ENCODE measurements at places on chromosomes 16 and 17. TPM values are rescaled to one million over a fixed set of nuclear protein-coding genes. Genes with fewer than 3 reads are reported as not detected.

Gene SOCS1
- 7.3 TPM for total RNA-seq

- no peak for DNase-seq
Measured at GRCh38 chr17:18117982-18118975, 9.7 kb downstream of the MYO15A start.

Gene NUDT7
- total RNA-seq, result 10.8 TPM

Gene KRT24
- not detected for total RNA-seq

Gene SMG1
- 69.7 TPM for total RNA-seq

DNA sequence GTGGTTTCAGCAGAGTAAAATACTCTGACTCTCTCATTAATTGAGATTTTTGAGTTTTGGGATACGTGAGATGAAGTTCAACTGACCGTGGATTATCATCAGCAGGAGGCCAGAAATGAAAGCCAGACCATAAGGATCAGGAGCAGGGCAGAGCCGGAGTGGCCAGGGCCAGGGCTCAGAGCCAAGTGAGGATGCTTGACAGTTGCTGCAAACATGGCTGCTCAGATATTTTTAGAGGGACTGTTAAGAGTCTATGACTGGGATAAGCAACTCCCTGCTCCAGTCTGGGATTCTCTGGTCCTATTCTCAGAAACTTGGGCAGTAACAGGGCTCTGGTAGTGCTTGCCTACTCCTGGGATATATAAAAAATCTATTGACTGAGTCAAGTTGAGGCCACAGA is 17.6 kb upstream of the CDH13 start:
- DNase-seq, result no peak

DNA sequence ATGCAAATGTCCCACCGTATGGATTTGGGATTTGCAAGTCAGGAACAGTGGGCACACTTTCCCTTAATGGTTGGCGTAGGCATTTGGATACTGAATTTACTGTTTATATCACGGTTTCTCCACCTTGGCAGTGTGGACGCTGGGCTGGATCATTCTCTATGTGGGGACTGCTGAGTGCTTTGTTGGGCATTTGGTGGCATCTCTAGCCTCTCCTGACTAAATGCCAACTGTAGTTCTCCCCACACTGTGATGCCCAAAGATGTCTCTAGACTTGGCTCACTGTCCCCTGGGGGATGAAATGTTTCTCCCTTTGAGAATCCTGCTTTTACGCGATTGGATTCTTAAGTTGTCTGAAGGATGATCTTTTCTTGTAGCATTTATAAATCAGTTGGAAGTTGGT is 49.0 kb downstream of the RBFOX1 start:
- DNase-seq, result no peak

Gene MT1A
- total RNA-seq, result not detected

DNA sequence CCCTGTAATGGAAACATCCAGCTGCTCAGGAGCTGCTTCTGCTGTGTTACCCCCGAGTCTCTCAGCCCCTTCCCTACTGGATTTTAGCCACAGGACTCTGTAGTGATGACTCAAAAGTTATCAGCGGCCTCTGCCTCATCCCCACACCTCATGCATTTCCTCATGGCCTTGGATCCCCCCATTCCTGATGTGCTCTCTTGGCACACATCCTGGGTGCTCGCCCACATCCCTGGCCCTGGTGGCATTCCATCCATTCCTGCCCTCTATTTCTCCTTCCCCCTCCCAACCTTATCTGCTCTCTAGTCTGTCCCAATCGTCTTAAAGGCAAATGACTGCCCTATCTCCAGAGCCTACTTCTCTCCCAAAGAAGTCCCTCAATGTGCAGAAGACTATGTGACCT is 24.6 kb downstream of the MARF1 start:
- DNase-seq, result no peak

DNA sequence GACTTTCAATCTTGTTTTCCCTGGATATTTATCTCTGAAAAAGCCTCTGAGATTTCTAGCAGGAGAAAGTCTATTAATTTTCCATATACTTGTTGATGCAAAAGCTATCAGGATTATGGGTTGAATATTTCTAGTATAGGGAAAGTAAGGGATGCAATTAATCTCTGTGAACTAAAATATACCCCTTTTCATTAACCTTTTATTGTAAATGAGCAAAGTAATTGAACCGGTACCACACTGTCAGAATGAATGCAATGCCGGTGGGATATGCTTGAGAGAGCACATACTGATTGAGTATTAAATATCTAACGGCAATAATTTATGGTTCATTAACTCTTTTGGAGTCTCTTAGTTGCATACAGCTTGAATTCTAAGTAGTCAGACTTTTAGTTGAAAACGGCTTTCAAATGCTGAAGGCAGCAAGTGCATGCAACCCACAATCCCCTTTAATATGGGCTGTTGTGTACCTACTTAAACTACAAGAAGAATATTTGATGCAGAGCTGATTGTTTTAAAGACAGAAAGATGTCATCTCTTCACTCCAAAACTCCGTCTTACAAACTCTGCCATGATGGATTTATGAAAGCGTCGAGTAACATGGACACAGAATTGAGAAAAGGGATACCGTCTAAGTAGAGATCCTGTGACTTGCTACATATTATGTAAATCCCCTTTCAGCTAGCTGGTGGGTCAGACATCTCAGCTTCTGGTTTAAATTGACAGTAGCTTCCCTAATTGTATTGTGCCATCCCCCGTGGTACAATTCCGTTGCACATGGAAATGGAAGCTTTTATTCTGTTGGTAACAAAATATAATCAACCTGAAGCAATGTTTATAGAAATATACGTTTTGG is 141.3 kb upstream of the CDH8 start:
- peak; percentile 19 for DNase-seq

DNA sequence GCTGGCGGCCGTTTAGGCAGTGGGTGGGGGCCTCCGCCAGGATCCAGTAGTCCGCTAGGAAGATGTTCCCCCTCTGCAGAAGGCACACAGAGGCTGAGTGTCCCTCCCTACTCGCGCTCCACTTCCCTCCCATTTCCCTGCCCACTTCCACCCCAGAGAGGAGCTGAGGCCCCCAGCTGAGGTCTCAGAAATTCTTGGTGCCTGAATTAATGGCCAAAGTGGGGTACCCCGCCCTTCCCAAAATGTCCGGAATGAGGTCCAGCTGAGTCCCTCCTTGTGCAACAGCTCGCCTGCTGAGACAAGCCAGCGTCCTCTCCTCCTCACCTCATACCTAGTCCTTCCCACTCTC is 7.9 kb downstream of the ALOXE3 start:
- no peak for DNase-seq

- DNase-seq, result no peak
Measured at GRCh38 chr16:371515-372301, 1.4 kb upstream of the MRPL28 start.

Gene ADAP2
- total RNA-seq, result 0.99 TPM

DNA sequence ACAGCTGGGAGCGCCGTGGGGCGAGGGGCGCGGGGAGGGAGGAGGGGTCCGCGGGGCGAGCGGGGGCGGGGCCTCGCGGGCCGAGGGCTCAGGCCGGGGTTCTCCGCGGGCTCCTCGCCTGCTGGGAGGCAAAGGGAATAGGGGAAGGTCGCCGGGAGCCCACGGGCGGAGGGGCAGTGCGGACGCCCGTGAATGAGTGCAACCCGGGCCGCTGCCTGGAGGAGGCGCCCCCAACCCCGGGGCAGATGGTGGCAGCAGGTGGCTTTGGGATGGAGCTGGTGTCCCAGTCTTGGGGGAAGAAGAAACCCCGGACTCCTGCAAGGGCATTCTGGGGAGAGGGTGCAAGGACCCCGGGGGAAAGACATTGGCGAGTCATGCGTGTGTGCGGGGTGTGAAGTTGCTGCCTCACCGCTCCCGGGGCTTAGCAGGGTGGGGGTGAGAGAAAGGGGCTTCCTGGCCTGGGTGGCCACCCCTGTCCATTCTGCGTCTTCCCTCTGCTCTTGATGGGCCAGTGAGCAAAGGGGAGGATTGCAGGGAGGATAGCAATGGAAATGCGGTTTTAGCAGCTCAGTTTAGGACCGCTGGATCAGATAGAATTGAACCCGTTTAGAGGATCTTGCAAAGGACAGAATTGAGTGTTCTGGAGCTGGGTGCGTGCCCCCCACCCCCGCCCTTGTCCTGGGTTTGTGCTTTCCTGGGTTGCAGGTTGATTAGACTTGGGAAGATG is 526 bp downstream of the KIAA0513 start:
- DNase-seq, result peak; percentile 73

DNA sequence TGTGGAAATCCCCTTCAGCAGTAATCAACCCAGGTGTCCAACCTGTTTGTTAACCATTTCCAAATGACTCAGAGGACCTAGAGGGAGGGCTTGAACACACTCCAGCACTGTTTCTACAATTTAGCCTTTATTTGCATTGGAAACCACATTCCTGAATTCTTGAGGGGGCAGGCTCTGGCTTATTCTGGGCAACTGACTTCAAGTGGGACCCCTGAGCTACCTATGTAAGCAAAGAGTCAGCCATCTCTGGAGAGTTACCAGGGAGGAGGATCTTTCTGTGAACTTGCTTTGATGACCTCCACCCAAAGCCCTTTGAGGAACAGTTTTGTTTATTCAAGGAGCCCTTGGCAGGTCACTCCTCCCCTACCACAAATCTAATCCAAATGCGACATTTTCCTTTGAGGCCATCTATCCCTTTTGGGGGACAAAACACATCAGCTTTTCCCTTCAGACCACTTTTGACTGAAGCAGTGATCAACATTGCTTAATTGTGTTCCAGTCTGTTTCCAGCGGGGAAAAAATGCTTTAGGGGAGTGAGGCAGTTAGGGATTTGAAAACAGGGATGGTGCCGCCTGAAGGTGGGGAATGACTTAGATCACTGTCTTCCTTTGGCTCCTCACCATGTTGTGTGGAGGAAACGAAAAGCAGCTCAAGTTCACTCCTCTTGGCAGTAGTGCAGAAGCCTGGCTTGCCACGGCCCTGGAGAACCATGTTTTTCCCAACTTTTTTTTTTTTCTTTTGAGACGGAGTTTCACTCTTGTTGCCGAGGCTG is 46.2 kb downstream of the TUBD1 start:
- no peak for DNase-seq

GRCh38 chr17:79960788-79961522 is 74.7 kb downstream of the TBC1D16 start:
- DNase-seq, result no peak

DNA sequence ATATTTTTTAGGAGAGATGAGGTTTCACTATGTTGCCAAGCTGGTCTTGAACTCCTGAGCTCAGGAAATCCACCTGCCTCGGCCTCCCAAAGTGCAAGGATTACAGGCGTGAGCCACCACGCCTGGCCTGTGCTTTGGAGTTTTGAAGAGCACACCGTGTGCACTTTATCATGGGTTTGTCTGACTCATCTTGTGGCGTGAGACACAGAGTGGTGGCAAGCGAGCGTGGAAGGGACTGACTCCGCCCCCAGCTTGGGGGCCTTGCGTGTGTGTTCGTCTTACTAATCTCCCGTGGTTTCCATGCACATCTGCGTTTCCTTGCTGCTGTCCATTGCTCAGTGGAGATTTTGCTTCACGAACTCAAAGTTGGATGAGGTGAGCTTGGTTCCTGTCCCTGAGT is 22.9 kb downstream of the CRAMP1 start:
- DNase-seq, result no peak

DNA sequence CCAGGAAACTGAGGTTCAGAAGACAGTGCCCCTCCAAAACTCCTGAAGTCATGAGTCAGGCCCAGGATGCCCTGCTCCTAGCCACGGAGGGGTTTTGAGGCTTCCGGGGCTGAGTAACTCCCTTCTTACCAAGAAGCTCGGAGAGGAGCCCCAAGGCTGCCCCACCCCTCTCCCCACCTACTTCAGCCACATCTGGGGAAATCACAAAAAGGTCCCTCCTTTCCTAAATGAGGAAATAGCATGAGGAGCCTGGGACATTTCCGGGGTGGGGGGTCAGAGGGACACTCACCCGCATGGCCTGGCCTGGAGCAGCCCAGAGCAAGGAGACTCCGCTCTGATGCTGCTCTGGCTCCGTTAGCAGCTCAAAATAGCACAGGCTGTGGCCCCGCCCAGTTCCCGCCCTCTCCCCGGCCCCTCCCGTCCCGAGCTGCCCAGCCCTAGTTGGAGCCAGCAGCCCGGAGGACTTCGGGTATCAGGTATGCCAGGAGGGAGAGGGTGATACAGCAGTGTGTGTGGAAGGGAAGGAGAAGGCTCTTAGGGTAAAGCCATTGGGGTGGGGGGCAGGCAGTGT is 40.1 kb downstream of the MYO18A start:
- peak; percentile 86 for DNase-seq

- DNase-seq, result no peak
Measured at GRCh38 chr16:19645557-19645981, 72.5 kb downstream of the KNOP1 start.

Gene DLG4
- total RNA-seq, result 50.5 TPM

GRCh38 chr16:22050963-22051362 is 41.4 kb upstream of the VWA3A start:
- no peak for DNase-seq

Gene MYCBPAP
- total RNA-seq, result 3.8 TPM

DNA sequence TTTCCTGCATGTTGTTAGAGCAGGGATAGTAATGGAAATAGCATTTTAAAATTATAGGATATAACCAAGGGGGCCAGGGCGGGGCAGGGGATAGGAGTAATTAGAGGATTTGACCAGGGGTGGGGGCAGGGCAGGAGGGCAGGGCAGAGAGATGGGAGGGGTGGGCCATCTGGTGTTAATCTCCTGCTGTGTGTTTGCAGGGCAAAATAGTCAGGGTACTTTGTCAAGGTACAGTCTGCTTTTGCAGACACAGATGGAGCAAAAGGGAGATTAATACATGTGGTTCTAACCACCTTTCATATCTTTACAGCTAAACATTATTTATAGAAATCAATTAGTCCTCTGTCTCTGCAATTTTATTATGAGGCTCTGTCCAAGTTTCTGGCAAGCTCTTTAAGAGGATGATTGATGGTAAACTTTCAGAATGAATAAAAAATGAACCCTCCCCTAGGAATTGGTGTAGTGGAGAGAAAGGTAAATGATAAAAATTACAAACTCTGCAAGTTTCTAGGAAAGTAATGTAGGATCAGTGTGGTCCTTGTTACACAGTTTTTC is 6.6 kb downstream of the ANKFN1 start:
- peak; percentile 47 for DNase-seq

Gene DNASE1
- total RNA-seq, result 33.0 TPM

DNA sequence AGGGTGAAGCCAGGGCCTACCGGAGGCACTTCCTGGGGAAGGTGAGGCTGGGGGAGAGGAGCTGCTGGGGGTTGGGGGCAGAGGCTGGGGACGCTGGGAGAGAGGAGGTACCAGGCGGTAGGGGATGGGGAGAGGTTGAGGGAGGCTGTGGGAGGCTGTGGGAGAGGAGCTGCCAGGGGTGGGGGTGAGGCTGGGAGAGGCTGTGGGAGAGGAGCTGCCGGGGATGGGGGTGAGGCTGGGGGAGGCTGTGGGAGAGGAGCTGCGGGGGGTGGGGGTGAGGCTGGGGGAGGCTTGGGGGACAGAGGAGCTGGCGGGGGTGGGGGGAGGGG is 99.4 kb downstream of the OR1D5 start:
- no peak for DNase-seq

DNA sequence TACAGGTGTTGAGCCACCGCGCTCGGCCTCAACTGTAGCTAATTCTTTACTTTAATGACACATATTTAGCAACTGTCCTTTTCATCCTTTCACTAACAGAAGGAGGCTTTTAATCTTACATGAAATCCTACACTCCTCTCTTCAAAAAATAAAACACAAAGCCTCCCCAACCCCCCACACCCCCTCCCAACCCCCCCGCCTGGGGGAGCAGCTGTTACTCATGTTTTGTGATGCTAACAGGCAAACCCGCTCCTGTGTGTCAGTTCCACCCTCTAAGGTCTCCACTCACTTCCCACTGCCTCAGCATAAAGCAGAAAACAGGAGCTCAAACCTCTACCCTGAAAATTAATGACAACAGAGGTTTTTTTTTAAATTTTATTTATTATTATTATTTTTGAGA is 55.4 kb upstream of the SLC25A19 start:
- peak; percentile 15 for DNase-seq

GRCh38 chr17:5784791-5785190 is 200.5 kb upstream of the NLRP1 start:
- no peak for DNase-seq

- peak; percentile 89 for DNase-seq
Measured at GRCh38 chr17:17028059-17028877, 14.0 kb upstream of the MPRIP start.

Data from neural progenitor cell (in vitro differentiated cells).